ENCODE measurements at places on chromosomes 13 and 19.

GRCh38 chr13:94666065-94666464, 46.3 kb downstream of the SOX21 start:
- no peak for DNase-seq

DNA sequence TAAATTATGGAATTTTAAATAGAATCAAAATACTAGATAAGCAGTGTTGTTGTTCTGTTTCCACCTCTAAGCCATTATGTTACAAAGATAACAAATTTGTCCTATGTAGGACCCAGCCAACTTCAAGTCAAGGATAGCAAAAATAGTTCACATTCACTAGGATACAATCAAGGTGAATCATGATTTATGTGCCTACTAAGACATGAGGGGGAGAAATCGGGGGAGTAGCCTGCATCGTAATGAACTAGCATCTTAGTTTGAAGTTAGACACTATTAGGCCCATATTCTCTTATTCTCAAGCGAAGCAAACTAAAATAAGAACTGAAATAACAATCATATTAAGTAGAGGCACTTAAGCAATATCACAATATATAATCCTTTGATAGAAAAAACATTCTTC, 779.4 kb upstream of the PCDH9 start:
- no peak for DNase-seq

DNA sequence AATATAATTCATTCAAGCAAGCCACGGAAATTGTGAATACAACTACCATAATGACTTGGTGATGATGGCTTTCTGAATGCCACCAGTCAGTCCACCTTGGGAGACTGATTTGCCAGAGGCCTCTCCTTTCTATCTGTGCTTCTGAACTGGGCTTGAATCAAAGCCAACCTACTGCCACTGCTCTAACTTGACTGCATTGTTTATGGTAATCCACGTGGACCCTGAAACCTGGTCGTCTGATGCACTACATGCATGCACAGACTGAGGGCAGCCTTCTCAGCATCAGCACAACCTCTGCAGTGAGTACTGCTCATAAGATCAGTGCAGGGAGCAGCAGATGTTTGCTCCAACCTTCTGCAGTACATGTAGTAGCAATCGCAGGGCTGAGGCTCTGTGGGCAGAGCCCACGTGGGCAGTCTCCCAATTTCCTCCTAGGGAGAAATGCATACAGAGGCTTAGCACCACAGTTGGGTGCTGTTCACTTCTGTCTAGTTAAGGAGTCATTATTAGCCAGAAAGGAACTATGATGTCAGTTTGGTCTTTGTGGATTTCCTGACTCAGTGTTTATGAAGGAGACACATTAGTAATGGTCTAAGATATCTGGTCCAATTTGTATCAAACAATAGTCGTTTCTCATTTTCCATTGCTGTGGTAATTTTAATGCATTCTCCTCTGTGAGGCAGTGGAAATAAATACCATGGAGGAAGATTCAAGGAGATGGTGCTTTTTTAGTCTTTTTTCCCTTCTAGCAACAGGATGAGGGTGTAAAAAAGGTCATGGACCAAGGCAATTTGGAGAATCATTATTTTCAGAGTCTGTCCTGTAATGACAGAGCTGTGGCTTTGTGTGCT, 82.5 kb downstream of the AKAP11 start:
- no peak for DNase-seq

- DNase-seq: no peak
Measured at GRCh38 chr13:34863360-34864135, 78.5 kb upstream of the NBEA start.

DNA sequence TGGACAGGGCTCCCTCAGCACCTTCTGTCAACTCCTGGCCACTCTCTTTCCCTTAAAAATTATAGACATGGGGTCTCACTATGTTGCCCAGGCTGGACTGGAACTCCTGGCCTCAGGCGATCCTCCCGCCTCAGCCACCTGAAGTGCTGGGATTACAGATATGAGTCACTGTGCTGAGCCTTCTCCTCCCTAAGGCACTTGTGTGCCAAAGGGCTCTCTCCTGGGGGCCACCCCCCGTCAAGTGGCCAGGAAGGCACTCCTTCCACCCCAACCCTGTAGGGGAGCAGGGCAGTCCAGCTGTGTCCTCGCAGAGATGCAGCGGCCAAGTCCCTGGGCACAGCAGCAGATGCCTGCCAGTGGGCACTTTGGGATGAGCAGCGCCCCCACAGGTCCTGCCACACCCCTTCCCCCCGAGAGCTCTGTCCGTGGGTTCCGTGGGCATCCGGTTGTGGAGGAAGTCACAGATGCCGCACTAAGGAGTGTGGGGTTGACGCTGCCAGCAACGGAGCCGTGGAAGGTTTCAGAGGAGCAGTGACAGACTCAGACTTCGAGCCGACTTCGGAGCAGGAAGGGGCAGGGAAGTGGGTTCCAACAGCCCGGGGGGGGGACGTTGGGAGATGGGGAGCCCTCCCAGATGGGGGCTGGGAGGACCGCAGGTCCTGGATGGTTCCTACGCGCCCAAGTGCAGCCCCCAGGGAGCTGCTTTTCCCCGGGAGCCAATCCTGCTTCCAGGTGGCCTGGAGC, 3.3 kb upstream of the UQCR11 start:
- no peak for DNase-seq

DNA sequence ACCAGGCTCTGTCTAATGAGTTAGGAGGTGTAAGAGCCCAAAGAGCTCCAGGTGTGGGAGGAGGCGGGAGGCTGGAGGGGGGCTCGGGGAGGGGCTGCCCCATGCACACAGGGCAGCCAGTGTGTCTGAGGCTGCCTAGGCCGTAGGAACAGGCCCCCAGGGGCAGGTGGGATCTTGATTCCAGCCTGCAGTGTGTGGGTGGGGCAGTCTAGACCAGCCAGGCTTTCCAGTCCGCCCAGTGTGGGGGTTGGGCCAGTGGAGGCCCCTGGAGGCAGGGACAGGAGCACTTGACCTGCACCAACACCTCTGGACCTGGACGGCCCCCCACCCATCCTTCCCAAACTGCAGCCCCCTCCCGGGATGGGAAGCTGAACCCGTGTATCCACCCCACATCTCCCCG, 5.4 kb upstream of the CAMSAP3 start:
- no peak for DNase-seq

GRCh38 chr19:2802826-2803225, 16.8 kb upstream of the ZNF554 start:
- DNase-seq: no peak

All from esophagus squamous epithelium (tissue), 5 donors.